Stimulated activated CD8-positive, alpha-beta memory T cell treated with anti-CD3 and anti-CD28 coated beads, Interleukin-4, amount 100 ng/mL, for 4 hours (primary cell): ENCODE measurements at places on chromosomes 13 and 19.

- DNase-seq = no peak
Measured at GRCh38 chr13:36673352-36673751, 468 bp upstream of the SERTM1 start.

- DNase-seq = no peak
Measured at GRCh38 chr13:48029859-48030258, 7.7 kb upstream of the NUDT15 start.

DNA sequence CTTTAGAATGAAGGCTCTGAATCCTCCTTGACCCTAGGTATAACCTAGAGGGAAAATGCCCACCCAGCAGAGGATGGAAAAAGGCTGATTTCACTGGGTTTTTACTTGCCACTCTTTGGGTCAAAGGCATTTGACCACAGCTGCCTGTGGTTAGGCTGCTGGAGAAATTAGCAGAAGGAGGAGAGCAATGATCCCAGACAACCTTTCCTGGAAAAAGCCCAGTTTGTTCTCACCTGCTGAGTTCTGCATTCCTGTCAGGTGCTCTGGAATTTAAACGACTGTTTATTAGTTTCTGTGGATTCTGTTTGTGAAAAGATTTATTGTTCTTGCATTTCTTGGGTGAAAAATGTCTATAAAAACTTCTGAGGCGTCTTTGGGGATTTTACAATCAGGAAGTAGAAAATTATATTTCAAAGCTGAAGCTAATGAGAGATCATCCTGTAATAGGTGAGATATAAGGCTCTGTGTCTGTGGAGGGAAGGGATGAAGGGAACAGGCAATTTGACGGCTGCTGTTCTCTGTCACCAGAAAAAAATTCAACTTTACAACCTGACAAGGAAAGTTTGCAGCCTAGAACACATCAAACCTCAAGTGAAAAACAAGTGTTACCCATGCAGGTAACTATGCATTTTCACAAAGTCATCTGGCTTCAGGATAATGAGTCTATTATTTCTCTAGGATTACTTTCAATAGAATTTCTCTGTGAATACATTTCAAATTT, 519.7 kb downstream of the DIAPH3 start:
- no peak for DNase-seq

- no peak for DNase-seq
Measured at GRCh38 chr13:72788831-72789230, 6.9 kb downstream of the PIBF1 start.

DNA sequence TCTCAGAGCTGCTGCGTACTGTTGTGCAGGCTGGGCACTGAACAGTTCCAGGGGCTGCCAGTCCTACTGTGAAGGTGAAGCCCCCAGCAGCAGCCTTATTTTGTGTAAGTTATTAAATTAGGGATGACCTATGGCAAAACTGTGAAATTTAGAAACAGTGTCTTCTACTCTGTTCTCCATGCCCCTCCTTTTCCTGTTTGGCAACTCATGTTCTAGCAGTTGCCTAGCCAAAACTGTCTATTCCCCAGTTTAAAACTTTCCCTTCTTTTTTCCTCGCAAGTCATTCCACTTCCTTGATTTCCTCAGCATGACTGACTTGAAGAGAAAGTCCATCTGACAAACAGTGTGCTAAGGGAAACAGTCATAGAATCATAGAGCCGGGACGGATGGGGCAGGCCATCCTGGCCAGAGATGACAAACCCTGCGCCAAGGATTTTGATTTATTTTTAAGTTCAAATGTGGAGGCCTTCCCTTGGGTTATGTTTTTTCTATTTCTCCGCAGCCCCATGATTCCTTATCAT, 78.1 kb upstream of the OLFM4 start:
- no peak for DNase-seq

GRCh38 chr13:57629821-57630235, 1.7 kb upstream of the PCDH17 start:
- no peak for DNase-seq
